ENCODE measurements at places on chromosomes 11 and 22.

DNA sequence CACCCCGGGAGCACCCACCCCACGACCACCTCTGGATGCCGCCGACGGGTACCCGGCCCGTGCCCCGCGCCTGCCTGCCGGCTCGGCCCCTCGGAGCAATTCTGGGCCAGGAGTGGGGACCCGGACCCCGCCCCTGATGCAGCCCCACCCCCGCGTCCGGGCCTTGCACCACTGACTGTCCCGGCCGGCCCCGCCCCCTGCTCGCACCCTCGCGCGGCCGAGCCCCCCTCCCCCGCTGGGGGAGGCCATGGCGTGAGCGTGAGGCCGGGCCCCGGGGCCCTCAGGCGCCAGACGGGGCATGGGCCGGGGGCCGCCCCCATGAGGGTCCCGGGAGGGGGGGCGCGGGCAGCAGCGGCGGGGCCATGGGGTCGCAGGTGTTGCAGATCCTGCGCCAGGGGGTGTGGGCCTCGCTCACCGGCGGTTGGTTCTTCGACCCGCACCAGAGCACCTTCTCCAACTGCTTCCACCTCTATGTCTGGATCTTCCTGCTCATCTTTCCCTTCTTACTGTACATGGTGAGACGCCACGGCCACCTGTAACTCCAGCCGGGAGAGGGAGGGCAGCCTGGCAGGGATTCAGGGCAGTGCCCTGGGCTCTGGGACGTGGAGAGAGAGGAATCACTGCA, 486 bp downstream of the PCNX3 start:
- peak overlapping the region; percentile 98 for H3K27ac ChIP-seq
- peak overlapping the region; percentile 99 for H3K4me3 ChIP-seq
- no peak for DNase-seq
- peaks cover 60% of the 10 kb centered on the region for H3K36me3 ChIP-seq
- no peaks in the 10 kb centered on the region for H3K27me3 ChIP-seq

GRCh38 chr11:36280531-36280930, 8.7 kb downstream of the COMMD9 start:
- no peak overlapping the region for H3K4me3 ChIP-seq
- no peaks in the 10 kb centered on the region for H3K4me1 ChIP-seq
- peaks cover 6% of the 10 kb centered on the region for H3K36me3 ChIP-seq
- no peak for DNase-seq

- no peak overlapping the region for H3K27ac ChIP-seq
- no peaks in the 10 kb centered on the region for H3K4me1 ChIP-seq
- no peaks in the 10 kb centered on the region for H3K36me3 ChIP-seq
- H3K27me3 ChIP-seq = no peaks in the 10 kb centered on the region
Observed at GRCh38 chr11:2750682-2751522, 51.1 kb upstream of the KCNQ1OT1 start.

DNA sequence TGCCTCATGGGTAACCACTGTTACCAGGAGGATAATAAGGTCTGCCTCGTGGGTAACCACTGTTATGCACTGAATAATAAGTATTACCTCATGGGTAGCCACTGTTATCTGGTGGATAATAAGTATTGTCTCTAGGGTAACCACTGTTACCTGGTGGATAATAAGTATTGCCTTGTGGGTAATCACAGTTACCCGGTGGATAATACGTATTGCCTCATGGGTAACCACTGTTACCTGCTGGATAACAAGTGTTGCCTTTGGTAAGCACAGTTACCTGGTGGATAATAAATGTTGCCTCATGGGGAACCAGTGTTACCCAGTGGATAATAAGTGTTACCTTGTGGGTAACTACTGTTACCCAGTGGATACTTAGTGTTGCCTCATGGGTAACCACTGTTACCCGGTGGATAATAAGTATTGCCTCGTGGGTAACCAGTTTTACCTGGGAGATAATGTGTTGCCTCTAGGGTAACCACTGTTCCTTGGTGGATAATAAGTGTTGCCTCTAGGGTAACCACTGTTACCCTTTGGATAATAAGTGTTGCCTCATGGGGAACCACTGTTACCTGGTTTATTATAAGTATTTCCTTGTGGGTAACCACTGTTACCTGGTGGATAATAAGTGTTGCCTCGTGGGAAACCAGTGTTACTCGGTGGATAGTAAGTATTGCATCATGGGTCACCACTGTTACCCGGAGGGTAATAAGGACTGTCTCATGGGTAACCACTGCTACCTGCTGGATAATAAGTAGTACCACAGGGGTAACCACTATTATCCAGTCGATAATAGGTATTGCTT, 10.6 kb upstream of the NXPE4 start:
- H3K4me1 ChIP-seq = no peaks in the 10 kb centered on the region
- H3K27ac ChIP-seq = no peak overlapping the region
- no peak overlapping the region for H3K4me3 ChIP-seq
- H3K36me3 ChIP-seq = no peaks in the 10 kb centered on the region
- DNase-seq = no peak

GRCh38 chr11:86159581-86159891, 85.0 kb upstream of the EED start:
- H3K27me3 ChIP-seq = no peaks in the 10 kb centered on the region
- H3K4me1 ChIP-seq = peaks cover 28% of the 10 kb centered on the region
- H3K4me3 ChIP-seq = no peak overlapping the region
- no peaks in the 10 kb centered on the region for H3K36me3 ChIP-seq
- no peak overlapping the region for H3K27ac ChIP-seq

- no peaks in the 10 kb centered on the region for H3K4me1 ChIP-seq
- no peak overlapping the region for H3K4me3 ChIP-seq
- no peak overlapping the region for H3K27ac ChIP-seq
- H3K36me3 ChIP-seq = no peaks in the 10 kb centered on the region
Observed at GRCh38 chr11:100670140-100670539, 16.9 kb upstream of the ARHGAP42 start.

- no peaks in the 10 kb centered on the region for H3K4me1 ChIP-seq
- no peaks in the 10 kb centered on the region for H3K36me3 ChIP-seq
- H3K27me3 ChIP-seq = no peaks in the 10 kb centered on the region
- no peak for DNase-seq
- no peak overlapping the region for H3K4me3 ChIP-seq
Observed at GRCh38 chr11:61853698-61854169, 25.6 kb downstream of the FADS2 start.

GRCh38 chr22:46138058-46138797, 12.1 kb upstream of the PPARA start:
- DNase-seq = no peak
- no peak overlapping the region for H3K4me3 ChIP-seq
- H3K27ac ChIP-seq = no peak overlapping the region
- no peaks in the 10 kb centered on the region for H3K27me3 ChIP-seq
- H3K36me3 ChIP-seq = no peaks in the 10 kb centered on the region

DNA sequence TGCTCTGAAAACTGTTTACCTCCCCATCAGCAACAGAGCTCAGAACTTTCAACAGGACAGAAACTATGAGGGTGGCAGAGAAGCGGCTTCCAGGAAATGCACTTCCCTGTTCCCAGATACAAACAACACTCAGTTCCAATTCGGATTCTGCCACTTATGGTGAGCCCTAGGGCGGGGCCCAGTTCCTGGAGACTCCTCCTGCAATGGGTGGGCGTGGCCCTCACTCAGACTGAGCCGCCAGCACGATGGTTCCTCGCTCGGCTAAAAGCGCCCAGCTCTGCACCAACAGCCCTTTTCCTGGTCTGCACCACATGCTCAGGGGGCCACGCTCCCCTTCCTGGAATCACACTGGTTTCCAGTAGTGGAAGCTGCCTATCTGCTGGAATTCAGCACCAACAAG, 314.1 kb downstream of the CTTN start:
- no peak overlapping the region for H3K27ac ChIP-seq
- no peaks in the 10 kb centered on the region for H3K36me3 ChIP-seq
- H3K4me3 ChIP-seq = no peak overlapping the region
- no peaks in the 10 kb centered on the region for H3K27me3 ChIP-seq
- H3K4me1 ChIP-seq = no peaks in the 10 kb centered on the region
- DNase-seq = no peak

DNA sequence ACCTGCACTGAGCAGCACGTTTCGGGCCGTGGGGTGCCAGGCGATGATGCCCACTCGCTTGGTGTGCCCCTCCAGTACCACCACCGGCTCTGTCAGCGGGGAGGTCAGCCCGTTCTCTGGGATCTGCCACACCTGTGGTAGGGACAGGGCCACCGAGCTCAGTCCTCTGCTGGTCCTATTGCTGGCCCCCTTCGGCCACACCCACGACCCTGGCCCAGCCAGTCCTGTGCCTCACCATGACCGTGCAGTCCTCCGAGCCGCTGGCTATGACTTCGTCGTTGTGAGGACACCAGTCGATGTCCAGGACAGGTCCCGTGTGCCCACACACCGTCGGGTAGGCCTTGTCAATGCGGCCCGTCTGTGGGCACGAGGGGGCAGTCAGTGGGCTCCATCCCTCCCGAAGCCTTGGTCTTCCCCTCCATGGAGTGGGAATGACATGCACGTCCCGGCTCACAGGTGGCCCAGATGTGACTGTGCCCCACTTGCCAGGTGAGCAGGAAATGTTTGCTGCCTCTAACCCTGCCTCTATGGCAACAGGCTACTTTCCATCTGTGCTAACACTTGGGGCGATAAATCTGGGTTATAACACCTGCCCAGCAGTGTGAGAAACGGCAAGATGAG, 1.4 kb downstream of the CORO1B start:
- DNase-seq = no peak
- no peaks in the 10 kb centered on the region for H3K27me3 ChIP-seq
- peak overlapping the region; percentile 96 for H3K27ac ChIP-seq
- H3K36me3 ChIP-seq = peaks cover 55% of the 10 kb centered on the region

GRCh38 chr11:45073685-45074141, 72.7 kb upstream of the PRDM11 start:
- H3K27me3 ChIP-seq = no peaks in the 10 kb centered on the region
- no peak overlapping the region for H3K27ac ChIP-seq
- no peaks in the 10 kb centered on the region for H3K4me1 ChIP-seq
- no peaks in the 10 kb centered on the region for H3K36me3 ChIP-seq
- DNase-seq = no peak

GRCh38 chr11:75840522-75840921, 25.5 kb downstream of the UVRAG start:
- no peaks in the 10 kb centered on the region for H3K27me3 ChIP-seq
- H3K27ac ChIP-seq = no peak overlapping the region
- peaks cover 8% of the 10 kb centered on the region for H3K36me3 ChIP-seq
- H3K4me1 ChIP-seq = peaks cover 5% of the 10 kb centered on the region
- H3K4me3 ChIP-seq = no peak overlapping the region
- no peak for DNase-seq

DNA sequence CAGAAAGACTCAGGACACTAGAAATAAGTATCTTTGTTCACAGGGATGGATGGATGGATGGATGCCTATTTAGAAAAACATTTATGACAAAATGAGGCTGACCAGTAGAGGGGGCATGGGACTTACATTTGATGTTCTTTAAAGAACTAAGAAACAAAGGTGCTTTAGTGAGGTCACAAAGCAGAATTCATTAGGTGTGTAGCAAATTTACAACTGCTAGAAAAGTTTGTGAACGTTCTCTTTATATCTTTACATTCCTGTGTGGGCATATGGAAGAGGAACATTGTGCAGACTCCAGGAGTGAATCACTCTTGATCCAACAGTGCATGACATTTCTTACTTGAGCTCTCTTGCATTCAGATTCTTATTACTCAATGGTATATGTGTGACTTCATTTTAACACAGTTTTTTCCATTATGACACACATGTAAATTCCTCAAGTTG, 15.8 kb upstream of the SIK2 start:
- no peak overlapping the region for H3K4me3 ChIP-seq
- no peak for DNase-seq
- no peak overlapping the region for H3K27ac ChIP-seq

DNA sequence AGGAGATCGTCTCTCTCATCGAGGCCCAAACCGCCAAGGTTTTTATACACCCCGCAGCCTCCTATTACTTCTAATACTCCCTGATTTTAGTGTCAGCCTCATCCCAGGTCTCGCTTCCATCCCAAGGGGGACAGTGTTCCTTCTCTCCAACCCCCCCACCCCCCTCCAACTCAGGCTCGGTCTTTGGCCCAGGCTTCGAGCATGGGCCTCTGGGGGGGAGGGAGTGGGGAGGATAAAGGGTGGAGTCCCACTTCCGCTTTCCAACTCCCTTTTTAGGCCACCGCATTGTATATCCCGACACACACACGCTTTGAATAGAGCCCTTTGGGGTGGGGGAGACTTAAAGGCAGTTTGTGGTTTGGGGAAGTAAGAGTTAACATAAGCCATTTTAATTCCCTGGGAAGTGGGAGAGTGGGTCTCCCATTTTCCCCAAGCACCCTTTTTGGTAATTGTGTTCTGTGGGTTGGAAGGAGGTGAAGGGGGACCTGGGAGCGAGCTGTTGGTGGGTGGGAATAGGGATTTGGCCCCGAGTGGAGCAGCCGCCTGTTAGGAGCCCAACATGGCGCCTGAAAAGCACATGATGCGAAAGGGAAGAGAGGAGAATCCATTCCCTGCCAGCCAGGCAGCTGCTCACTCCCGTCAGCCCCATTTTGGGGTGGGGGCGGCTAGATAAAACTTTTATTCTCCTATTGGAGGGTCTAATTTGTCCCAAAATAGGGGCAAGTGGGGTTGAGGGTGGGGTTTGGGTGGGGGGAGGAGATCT, 844 bp downstream of the PCF11 start:
- H3K4me3 ChIP-seq = peak overlapping the region; percentile 79
- no peak for DNase-seq
- H3K27ac ChIP-seq = peak overlapping the region; percentile 100
- peaks cover 7% of the 10 kb centered on the region for H3K4me1 ChIP-seq

DNA sequence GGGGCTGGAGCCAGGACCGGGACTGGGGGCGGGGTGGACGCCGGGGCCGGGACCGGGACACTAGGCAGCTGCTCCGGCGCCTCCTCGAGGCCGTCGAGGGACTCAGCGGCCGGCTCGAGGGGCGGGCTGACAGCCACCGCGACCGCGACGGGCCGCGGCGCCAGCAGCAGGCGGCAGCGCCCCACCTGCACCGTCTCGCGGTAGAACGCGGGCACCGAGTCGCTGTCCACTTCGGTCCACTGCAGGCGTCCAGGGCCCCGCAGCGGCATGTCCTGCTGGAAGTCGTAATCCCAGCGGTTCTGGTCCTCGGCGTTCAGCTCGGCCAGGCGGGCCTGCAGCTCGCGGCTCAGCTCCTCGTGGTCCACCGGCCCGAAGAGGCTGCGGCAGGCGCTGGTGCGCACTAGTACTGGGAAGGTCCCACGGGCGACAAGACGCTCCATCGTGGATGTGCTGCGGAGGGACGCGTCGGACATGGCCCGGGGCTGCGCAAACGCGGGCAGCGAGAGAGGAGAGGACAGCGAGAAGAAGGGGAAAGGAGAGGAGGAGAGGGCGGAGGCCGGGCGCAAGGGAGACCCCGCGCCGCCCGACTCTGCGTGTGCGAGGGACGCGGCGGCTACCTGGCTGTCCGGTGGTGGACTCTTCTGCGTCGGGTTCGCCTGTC, 428 bp downstream of the CDKN1C start:
- peak overlapping the region; percentile 90 for H3K27ac ChIP-seq
- H3K4me1 ChIP-seq = peaks cover 64% of the 10 kb centered on the region
- H3K27me3 ChIP-seq = no peaks in the 10 kb centered on the region
- peak overlapping the region; percentile 60 for H3K4me3 ChIP-seq

DNA sequence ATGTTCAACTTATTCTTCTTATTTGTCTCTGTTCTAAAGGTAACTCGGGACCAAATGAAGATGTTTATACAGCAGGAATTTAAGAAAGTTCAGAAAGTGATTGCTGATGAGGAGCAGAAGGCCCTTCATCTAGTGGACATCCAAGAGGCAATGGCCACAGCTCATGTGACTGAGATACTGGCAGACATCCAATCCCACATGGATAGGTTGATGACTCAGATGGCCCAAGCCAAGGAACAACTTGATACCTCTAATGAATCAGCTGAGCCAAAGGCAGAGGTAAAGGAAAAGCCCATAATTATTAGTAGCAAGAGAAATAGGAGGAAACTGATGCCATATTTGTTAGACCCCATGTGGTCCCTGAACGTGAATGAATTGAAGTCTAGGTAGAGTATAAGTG, 63.3 kb downstream of the TRIM44 start:
- H3K4me1 ChIP-seq = no peaks in the 10 kb centered on the region
- no peak for DNase-seq
- no peaks in the 10 kb centered on the region for H3K36me3 ChIP-seq
- no peak overlapping the region for H3K4me3 ChIP-seq
